Effector memory CD4-positive, alpha-beta T cell (primary cell): ENCODE measurements at places on chromosomes 2 and 18.

DNA sequence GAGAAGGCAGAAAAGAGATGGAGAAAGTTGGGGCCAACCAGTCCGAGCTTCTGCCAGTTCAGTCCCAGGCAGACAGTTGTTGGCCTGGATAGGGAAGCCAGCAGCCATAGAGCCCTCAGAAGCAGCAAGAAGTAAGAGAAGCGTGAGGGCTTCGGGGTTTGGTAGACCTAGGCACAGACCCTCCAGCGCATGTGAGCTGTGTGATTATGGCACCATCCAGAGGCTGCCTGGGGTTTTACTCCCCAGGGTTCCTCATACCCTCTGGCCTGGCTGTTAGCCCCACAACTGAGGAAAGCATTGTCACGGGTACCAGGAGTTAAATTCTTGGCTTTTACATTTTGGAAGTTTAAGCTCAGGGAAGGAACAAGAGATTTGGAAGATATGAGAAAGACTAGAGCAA lies 93.7 kb upstream of the RAB6C start:
- no peaks in the 10 kb centered on the region for H3K27me3 ChIP-seq
- no peak overlapping the region for H3K27ac ChIP-seq
- no peak overlapping the region for H3K4me3 ChIP-seq
- no peak for DNase-seq
- no peaks in the 10 kb centered on the region for H3K36me3 ChIP-seq

DNA sequence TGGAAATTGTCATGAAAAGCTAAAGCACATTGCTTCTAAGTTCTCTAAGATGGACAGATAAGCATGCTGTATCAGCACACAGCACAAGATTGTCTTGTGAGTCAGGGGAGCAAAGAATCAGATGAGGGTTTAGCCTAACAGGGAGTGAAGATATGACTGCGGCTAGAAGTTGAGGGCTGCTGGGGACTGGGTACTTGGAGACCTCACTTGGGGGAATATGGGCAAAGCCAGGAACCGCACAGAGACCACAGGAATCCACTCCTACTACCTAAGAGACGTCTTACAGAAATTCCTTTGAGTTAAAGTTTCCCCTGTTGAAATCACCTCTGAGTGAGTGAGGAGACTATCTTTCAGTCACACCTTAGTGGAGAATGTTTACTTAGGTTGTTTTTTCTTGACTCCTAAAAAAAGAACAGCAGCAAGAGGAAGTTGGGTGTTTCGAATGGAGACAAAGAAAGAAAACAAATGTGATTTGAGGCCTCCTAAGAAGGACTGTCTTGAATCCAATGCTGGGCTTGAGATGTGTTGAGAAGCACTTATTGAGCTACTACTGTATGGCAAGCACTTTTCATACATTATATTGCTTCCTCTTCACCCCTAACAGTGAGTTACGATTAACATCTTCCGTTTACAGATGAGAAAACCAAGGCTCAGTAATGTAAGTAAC lies 100.7 kb downstream of the ANKRD44 start:
- no peaks in the 10 kb centered on the region for H3K36me3 ChIP-seq
- peaks cover 91% of the 10 kb centered on the region for H3K4me1 ChIP-seq
- H3K27me3 ChIP-seq: no peaks in the 10 kb centered on the region
- no peak overlapping the region for H3K4me3 ChIP-seq
- H3K27ac ChIP-seq: peak overlapping the region; percentile 69
- peak; percentile 27 for DNase-seq

DNA sequence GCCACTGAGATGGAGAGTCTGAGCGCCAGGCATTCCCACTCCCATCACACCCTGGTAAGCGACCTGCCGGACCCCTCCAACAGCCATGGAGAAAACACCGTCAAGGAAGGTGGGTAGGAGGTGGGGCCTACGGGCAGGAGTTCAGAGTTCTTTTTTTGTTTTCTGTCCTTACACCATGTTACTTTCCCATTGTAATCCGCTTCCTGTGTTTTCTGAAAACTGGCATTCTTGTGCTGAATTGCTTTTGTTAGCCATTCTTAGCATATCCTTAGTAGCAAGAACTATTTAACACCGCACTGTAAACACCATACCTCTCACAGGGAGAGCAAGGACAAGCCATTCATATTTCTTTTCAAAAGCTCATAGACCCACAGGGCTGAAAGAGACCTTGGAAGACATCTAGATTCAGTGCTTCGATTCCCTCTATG lies 46.2 kb downstream of the UNC80 start:
- H3K36me3 ChIP-seq: no peaks in the 10 kb centered on the region
- H3K4me1 ChIP-seq: no peaks in the 10 kb centered on the region
- no peak overlapping the region for H3K27ac ChIP-seq
- H3K4me3 ChIP-seq: no peak overlapping the region

GRCh38 chr2:205704127-205704741 lies 21.9 kb downstream of the NRP2 start:
- no peaks in the 10 kb centered on the region for H3K27me3 ChIP-seq
- no peak overlapping the region for H3K27ac ChIP-seq
- H3K4me3 ChIP-seq: no peak overlapping the region

GRCh38 chr2:85418132-85419008 lies at the start of gene SH2D6:
SH2D6 (plus strand) TSS chr2:85418714; CDS start chr2:85429466, 10,752 bp downstream.
- H3K27ac ChIP-seq: peak within 1 kb of the TSS; percentile 92
- peak within 1 kb of the TSS; percentile 97 for H3K4me3 ChIP-seq
- no peaks in the 10 kb centered on the region for H3K27me3 ChIP-seq
- DNase-seq: peak; percentile 72
- H3K36me3 ChIP-seq: no peaks in the 10 kb centered on the region

- no peak overlapping the region for H3K27ac ChIP-seq
- H3K27me3 ChIP-seq: no peaks in the 10 kb centered on the region
- H3K36me3 ChIP-seq: no peaks in the 10 kb centered on the region
- H3K4me1 ChIP-seq: no peaks in the 10 kb centered on the region
Observed at GRCh38 chr2:74063486-74063885, 78.8 kb downstream of the TET3 start.

GRCh38 chr2:2107141-2107540 lies 223.9 kb downstream of the MYT1L start:
- no peak overlapping the region for H3K4me3 ChIP-seq
- no peak for DNase-seq
- H3K4me1 ChIP-seq: no peaks in the 10 kb centered on the region
- no peaks in the 10 kb centered on the region for H3K27me3 ChIP-seq
- no peaks in the 10 kb centered on the region for H3K36me3 ChIP-seq

DNA sequence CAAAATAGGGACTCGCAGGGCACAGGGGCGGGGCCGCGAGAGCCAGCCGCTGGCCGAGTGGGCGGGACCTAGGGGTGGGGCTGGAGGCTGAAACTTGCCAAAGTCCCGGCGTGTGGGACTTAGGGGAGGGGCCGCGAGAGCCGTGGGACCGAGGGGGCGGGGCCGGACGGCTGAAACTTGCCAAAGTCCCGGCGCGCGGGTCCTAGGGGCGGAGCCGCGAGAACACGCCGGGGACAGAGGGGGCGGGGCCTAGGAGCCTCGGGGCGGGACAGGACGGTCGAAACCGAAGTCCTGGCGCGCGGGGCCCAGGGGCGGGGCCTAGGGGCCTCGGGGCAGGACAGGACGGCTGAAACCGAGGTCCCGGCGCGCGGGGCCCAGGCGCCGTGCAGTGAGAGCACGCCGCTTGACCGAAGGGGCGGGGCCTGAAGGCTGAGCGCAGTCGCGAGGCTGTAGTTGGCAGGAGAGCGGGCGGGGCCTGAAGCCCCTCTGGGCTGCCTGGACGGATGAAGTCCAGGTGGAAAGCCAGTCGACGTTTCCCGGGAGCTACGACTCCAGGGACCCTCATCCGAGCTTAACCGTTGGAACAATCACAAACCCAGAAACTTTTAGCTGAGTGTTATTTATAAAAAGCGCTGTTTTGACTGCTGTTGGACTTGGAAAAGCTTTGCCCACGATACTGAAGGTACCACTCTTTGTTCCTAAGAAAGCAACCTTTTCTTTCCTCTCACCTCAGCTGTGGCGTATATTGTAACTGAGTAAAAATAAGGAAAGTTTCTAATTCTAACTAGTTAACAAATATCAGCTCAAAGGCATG lies 475 bp upstream of the BARD1 start:
- H3K27me3 ChIP-seq: no peaks in the 10 kb centered on the region
- DNase-seq: peak; percentile 98
- H3K27ac ChIP-seq: peak overlapping the region; percentile 73
- peaks cover 7% of the 10 kb centered on the region for H3K4me1 ChIP-seq
- H3K36me3 ChIP-seq: no peaks in the 10 kb centered on the region

- DNase-seq: no peak
- H3K36me3 ChIP-seq: no peaks in the 10 kb centered on the region
- no peak overlapping the region for H3K27ac ChIP-seq
- H3K4me1 ChIP-seq: no peaks in the 10 kb centered on the region
- H3K27me3 ChIP-seq: no peaks in the 10 kb centered on the region
Observed at GRCh38 chr2:1826226-1826905, 82.1 kb upstream of the PXDN start.

DNA sequence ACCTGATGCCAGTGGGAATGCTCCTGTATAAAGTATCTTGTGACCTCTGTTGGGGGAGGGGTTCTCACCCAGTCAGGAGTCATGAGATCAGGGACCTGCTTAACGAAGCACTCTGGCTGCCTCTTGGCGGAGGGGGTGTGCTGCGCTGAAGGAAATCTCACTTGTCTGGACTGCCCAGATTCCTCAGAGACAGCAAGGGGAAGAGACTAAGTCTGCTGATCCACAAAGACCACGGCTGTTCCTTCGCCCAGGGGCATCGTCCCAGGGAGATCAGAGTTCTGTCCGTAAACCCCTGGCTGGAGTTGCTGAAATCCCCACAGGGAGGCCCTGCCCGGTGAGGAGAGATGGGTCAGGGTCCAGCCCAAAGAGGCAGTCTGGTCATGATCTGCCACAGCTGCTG lies 168.4 kb downstream of the CCBE1 start:
- DNase-seq: no peak
- no peak overlapping the region for H3K27ac ChIP-seq
- H3K36me3 ChIP-seq: no peaks in the 10 kb centered on the region
- H3K4me1 ChIP-seq: no peaks in the 10 kb centered on the region
- no peaks in the 10 kb centered on the region for H3K27me3 ChIP-seq

DNA sequence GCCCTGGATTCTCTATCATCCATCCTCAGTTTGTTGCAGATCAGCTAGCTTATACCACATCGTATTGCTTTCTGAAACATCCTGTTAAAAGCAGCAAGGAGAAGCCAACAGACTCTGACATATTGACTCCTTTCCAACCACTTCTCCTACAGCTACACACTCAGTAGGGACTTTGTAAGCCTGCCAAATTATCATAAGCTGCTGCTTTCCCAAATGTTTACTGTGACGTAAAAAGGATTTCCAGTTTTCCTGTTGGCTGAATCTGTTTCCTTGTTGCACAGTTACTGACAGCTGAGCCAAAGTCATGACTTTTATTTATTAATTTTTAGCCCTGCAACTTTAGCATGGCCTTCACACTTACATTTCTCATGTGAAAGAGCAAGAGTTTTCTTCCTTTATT lies 294.3 kb downstream of the KCNJ3 start:
- H3K4me3 ChIP-seq: no peak overlapping the region
- no peak overlapping the region for H3K27ac ChIP-seq
- H3K36me3 ChIP-seq: no peaks in the 10 kb centered on the region
- no peaks in the 10 kb centered on the region for H3K27me3 ChIP-seq
- H3K4me1 ChIP-seq: no peaks in the 10 kb centered on the region
